Right kidney (tissue), 9 donors: ENCODE measurements at places on chromosomes 4 and X.

DNA sequence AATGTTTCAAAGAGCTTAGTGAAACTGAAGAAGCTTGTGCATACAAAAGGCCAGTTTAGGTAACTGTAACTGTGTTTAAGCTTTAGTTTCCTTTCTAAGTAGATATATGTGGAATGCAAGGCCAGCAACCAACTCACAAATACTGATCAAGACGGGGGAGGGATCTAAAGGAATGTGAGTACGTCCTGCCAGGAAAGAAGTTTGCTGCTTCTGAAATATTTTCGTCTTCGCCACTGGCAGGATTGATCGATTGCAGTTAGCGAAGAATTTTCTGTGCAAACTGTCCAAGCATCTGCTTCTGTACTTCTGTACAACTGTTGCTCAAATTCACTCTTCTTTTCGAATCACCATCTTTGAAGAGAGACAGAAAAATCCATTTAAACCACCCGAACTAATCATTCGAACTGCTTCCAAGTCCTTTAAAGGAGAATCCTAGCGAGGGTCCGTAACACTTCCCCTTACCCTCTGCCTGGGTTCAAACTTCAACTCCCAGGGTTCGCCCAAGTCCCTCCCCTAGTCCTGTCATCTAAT lies 373 bp upstream of the INTS6L start:
- peak; percentile 53 for DNase-seq

GRCh38 chrX:37746218-37746941 lies 33.5 kb upstream of the CYBB start:
- no peak for DNase-seq

GRCh38 chr4:8279321-8280157 lies 10.0 kb downstream of the HTRA3 start:
- no peak for DNase-seq

DNA sequence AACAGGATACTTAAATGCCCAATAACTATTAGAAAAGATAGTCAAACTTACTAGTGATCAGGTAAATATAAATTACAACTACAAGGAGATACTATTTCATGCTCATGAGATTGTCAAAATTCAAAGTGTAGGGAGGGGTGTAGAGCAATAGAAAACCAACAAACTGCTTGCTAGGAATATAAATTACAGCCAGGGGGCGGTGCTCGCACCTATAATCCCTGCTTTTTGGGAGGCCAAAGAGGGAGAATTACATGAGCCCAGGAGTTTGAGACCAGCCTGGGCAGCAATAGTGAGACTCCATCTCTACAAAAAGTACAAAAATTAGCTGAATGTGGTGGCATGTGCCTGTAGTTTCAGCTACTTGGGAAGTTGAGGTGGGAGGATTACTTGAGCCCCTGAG lies 556.5 kb upstream of the NR3C2 start:
- no peak for DNase-seq

GRCh38 chr4:130092187-130093015 lies 996.4 kb downstream of the C4orf33 start:
- no peak for DNase-seq

- no peak for DNase-seq
Measured at GRCh38 chr4:89486042-89486441, 178.4 kb upstream of the GPRIN3 start.

- DNase-seq = peak; percentile 61
Measured at GRCh38 chr4:57078685-57079521, 31.3 kb downstream of the IGFBP7 start.

DNA sequence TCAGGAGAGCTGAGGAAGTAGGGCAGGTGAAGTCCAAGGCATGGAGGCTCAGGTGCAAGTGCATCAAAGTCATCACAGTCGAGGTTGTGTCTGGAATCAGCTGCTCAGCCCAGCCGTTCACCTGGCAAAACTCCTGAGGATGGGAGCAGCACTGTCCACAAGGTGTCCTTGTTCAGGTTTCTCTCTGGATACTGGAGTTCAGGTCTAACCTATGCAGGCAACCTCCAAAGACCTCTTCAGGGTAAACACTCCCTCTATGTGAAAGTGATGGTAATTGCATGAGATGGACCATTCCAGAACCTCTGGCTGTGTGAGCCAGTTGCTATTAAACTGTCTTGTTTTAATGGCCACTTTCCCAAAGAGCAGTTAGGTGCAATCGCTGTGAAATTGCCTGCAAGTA lies 120.2 kb upstream of the PSAPL1 start:
- no peak for DNase-seq

GRCh38 chr4:102301167-102301566 lies 44.1 kb downstream of the SLC39A8 start:
- no peak for DNase-seq

GRCh38 chr4:43776371-43776770 lies 672.2 kb downstream of the KCTD8 start:
- DNase-seq = no peak

DNA sequence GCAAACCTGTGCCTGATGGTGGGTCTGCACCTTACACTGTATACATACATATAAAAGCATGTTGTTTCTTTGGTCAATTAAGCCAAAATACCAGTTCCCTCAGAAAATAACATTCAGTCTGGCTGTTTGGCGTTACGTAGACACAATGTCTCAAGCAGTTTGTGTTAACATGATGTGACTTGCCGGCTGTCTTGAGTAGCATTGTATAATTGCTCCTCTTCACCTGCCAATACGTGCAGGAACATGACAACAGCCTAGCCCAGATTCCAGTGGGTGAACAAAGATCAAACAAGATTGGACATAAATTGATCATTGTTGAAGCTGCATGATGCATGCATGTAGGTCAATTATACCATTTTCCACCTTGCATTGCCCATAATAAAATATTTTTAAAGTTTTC lies 102.3 kb downstream of the F11 start:
- no peak for DNase-seq

- DNase-seq = peak; percentile 90
Measured at GRCh38 chr4:4574792-4575191, 32.9 kb upstream of the STX18 start.

GRCh38 chr4:103786014-103786413 lies 66.2 kb upstream of the TACR3 start:
- no peak for DNase-seq

GRCh38 chr4:1201851-1202525 lies 29.6 kb upstream of the SPON2 start:
- DNase-seq = no peak

DNA sequence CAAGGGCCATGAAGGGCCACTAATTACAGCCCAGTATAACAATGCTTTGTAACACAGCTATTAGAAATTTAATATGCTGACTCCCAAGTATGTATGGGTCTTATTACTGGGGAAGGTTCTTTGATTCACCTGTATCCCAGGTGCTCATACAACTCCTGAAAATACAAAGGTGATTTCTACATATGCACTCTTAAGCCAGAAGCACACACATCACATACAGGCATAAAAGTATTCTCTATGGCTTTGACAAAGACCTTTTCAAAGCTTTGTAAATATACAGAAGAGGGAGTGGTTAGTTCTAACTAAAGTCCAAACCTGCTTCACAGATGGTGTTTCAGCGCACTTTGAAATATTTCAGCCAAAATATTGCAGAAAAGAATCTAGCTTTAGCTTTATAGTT lies 191.5 kb downstream of the SNCA start:
- no peak for DNase-seq

DNA sequence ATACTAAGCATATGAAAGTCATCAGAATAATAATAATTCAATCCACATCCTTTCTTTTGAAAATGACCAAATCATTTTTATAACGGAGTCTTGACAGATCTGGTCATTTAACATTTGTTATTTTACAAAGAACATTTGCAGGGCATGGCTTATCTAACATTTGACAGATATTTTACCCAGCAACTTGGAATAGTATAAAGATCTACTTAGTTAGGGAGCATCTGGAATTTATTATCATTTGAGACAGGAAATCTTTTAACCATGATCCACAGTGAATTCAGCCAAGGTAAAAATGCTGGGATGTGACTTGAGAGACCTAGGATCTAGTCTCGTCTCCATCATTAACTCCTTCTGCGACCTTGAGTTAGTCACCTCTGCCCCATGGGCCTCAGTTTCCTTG lies 22.4 kb downstream of the STARD8 start:
- no peak for DNase-seq

GRCh38 chrX:129779747-129780146 lies at the start of gene SASH3:
Gene SASH3, plus strand, starts transcription at chrX:129779949. Its CDS starts 149 bp downstream, at chrX:129780098.
- DNase-seq = no peak

DNA sequence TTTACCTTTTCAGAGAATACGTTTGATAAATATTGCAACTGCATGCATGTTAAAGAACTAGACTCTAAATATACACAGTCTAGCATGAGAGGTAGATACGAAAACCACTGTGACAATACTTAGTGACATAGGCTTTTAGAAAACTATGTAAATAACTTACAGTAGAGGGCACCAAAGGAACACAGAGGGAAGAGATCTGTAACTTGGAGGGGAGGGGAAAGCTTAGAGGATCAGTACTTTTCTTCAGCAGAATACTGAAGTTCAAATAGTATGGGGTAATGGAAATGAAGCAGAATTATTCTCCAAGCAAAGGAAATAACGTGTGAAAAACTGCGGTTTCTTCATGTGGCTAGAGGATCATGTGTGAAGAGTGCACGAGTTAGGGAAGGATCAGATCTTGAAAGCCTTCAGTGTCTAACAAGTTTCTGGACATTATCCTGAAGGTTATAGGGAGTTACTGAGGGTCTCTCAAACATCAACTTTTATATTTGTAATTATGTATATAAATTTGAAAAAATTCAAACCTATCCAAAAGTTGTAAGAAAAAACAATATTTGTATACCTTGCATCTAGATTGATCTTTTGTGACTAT lies 264.3 kb downstream of the NPFFR2 start:
- DNase-seq = no peak

DNA sequence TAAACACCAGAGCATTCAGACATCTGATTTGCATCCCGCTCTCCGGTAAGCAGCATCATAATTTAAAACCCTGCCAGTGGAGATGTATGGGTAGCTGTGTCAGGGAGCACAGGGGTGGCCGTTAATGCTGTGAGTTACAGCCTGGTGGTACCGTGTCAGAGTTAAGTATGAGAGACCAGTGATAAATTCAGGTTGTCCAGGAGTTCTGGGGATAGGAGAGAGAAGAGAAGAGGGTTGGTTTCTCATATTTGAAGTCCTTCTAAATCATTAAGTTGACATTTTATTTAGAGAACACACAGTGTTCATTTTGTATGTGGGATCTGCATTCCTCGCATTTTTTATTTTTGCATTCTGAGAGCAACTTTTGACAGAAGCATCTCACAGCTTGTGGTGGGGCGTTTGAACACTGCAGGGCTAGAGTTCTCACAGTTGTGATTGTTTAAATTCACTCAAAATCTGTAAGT lies 157.6 kb downstream of the DCLK2 start:
- DNase-seq = no peak

DNA sequence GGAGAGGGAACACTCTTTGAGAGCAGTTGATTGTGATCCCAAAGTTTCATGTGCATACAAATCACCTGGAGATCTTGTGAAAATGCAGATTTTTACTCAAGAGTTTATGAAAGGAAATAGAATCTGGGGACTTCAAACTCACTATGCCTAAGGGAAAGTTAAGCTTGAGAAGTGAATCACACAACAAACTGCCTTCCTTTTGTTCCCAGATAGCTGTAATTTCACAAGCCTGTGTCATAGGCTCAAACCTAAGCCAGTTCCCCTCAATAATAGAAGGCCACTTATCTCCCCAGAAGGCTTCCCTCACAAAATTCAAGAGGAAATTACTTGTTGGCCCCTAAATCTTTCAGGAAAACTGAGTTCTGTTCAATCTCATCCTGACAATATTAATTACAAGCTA lies 132.8 kb upstream of the MAGEB16 start:
- DNase-seq = no peak

GRCh38 chr4:153787061-153787560 lies 1.8 kb downstream of the SFRP2 start:
- DNase-seq = no peak

GRCh38 chr4:138916763-138917162 lies 98.8 kb upstream of the NOCT start:
- DNase-seq = no peak

DNA sequence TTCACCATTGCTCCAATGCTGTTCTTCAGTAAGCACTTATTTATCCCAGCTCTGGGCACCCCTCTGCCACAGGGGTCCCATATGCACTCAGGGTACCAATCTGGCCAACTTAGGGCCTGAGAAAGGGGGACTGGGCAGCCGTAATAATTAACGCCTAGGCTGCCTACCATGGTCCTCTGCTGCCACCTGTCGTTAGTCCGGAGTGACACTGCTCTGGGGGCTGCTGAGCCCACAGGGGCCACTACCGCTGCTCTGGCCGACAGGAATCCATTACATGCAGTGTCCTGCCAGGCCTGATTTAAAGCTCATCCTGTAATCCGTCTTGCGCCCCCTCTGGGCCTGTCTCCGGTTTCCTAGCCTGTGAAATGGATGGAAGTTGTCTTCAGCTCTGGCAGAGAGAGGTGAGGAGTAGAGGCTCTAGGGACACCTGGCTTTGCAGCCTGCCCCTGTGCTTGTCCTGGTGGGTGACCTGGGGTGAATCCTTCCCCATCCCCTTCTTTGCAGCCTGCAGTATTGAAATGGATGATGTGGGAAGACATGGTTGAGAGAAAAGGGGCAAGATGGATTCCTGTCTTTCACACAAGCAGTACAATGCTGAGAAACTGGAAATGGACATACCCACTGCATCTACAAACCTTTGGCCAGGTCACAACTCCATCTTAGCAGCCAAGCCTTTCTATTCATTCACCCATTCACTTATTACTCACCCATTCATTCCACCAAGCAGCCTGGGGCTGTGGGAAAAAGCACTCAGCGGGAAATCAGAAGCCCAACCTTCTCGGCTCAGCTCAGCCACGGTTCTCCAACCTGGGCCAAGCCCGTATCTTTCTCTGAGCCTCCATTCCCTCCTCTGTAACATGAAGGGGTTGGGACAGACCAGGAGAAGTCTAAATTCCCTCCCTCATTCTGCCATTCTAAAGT lies 116.3 kb upstream of the NALF2 start:
- peak; percentile 51 for DNase-seq
